ENCODE measurements at places on chromosomes 3 and 15. TPM values are rescaled to one million over a fixed set of nuclear protein-coding genes. Genes with fewer than 3 reads are reported as not detected.

DNA sequence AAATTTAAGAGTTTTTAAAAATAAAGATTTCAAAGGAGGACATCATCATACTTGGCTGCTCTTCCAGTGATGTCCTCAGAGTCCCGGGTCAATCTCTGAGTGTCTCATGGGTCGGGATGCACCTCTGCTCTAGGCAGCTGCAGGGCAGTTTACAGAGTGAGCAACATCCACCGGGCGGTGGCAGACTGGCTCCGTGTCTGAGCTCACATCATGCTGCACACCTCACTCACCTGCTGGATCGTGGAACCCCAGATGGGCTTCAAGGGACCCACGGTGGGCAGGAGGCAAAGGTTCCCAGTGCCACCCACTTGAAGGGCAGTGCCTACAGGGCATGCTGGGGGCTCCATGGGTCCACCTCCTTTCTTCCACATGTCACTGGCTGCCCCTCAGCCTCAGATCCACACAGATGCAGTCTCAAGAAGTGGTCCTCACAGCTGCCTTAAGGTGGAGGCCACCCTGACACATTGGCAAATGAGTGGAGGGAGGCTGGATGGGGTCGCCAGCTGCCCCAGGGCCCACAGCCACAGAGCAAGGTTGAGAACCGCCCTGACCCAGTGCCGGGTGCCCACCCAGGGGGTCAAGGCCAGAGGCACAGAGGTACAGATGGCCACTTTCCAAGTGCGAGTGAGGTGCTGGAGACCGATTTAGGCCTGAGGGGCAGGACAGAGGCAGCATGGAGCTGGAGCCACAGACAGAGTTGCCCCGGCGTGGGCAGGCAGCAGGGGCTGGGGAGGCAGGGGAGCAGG is 25.2 kb downstream of the CYFIP1 start:
- DNase-seq = no peak

Gene SHF
- total RNA-seq = 9.7 TPM

DNA sequence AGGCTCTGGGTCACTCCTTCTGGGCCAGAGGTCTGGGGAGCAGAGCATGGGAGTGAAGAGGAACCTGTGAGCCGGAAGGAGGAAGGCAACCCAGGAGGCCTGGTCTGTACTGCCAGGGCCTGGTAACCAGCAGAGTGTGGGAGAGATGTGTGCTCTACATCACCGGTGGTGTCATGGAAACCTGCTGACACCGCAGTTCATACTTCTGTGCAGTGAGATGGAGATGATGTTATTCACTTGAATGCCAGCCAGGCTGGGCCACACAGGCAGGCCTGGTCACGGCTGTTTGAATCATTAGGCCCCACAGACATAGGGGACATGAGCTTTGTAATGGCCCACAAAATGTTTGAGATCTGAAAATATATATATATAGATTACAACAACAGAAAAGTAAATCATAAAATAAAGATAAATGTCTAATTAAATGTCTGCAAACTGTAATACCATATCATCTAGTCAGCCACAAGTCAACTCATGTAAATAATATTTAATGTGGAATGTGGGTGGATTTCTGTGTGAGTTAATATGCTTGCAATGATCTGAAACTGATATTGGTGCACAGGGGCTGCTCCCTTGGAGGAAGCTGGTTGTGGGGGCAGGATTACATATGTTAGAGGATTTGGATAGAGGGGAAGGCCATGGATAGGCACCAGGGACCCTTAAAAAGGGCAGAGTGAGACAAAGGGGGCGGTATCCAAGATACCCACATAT is 108.5 kb upstream of the PFN2 start:
- DNase-seq = no peak

GRCh38 chr3:73469331-73469730 is 155.4 kb downstream of the PDZRN3 start:
- DNase-seq = no peak

GRCh38 chr15:84960391-84961113 is 21.1 kb upstream of the PDE8A start:
- DNase-seq = no peak

Gene PLCH1
- not detected for total RNA-seq

GRCh38 chr15:79204886-79205675 is 77.4 kb upstream of the ANKRD34C start:
- DNase-seq = no peak

DNA sequence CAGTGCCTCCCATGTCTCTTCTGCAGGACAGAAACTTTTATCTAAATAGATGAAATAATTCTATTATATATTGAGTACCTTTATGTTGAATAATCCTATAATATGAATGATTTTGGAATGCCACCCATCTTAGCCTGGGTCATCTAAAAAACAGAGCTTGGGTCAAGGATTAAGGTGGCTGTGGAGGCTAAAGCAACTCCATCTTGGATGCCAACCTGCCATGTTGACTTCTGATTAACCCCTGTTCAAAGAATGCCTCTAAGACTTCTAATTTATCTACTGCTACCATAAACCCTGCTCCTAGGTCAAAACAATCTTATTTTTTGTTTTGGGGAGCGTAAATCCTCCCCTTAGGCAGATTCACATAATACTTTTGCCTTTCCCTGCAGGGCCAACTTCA is 31.5 kb upstream of the C15orf39 start:
- DNase-seq = no peak

- DNase-seq = no peak
Observed at GRCh38 chr3:31508452-31509146, 24.1 kb upstream of the STT3B start.

GRCh38 chr3:13487403-13487802 is 7.3 kb downstream of the HDAC11 start:
- no peak for DNase-seq

Gene DMXL2
- total RNA-seq = 6.7 TPM

Gene CCDC54
- total RNA-seq = not detected

Measured in naive thymus-derived CD8-positive, alpha-beta T cell (primary cell).